ENCODE measurements at places on chromosomes 2 and 18.
A peak's percentile ranks its signal among the peaks of the same experiment; 100 is the strongest.

DNA sequence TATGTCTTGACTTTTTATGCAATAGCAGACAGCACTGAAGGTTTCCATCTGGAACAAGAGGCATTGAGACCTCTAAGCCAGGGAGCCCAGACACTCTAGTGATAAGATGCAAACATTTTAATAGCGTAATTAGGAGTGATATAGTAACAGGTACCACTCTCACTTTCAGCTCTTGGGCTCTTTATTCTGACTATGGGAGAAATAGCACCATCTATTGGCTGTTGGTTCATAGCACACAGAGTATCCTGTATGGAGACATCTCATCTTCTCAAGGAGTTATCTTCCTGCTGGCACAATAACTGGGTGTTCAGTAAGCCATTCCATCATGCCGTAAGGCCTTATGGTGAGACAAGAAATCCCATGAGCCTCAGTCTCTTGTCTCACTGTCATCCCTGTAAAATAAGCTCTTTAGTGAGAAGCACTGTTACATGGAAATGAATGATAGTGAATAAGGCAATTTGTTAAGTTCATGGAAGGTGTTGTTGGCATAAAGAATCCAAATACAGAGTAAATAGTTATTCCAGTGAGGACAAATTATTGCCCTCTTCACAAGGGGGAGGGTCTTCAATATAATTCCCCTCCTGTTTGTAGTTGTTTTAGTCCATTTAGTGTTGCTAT is 48.3 kb downstream of the THUMPD2 start:
- H3K27ac ChIP-seq: no peak overlapping the region
- no peaks in the 10 kb centered on the region for H3K4me1 ChIP-seq
- H3K36me3 ChIP-seq: no peaks in the 10 kb centered on the region
- no peak for DNase-seq

DNA sequence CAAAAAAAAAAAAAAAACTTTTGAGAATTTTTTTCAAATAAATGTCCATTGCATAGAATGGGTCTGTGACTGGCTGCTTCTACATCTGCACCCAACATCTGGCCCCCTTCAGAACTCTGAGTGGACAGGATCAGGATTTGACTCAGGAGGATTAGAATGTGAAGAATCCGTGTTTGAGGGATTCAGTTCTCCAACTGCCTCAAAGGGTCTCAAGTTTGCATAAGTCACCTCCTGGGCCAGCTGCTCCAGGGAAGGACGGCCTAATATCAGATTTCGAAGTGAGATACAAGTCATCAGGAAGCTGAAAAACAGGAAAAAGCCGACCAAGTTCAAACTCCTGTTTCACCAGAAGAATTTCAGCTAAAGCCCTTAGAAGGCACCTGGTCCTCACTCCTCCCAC is 10.9 kb downstream of the MAT2A start:
- H3K27me3 ChIP-seq: no peaks in the 10 kb centered on the region
- H3K4me3 ChIP-seq: no peak overlapping the region
- no peak for DNase-seq
- H3K27ac ChIP-seq: no peak overlapping the region
- H3K4me1 ChIP-seq: no peaks in the 10 kb centered on the region

- no peak overlapping the region for H3K4me3 ChIP-seq
- no peak overlapping the region for H3K27ac ChIP-seq
- no peak for DNase-seq
- H3K36me3 ChIP-seq: no peaks in the 10 kb centered on the region
Measured at GRCh38 chr2:207881902-207882301, 112.2 kb upstream of the FZD5 start.

GRCh38 chr18:41153871-41154270 is 801.2 kb upstream of the PIK3C3 start:
- no peak overlapping the region for H3K4me3 ChIP-seq
- H3K36me3 ChIP-seq: no peaks in the 10 kb centered on the region
- no peak overlapping the region for H3K27ac ChIP-seq
- H3K27me3 ChIP-seq: no peaks in the 10 kb centered on the region

GRCh38 chr2:7169593-7169992 is 252.4 kb downstream of the RNF144A start:
- H3K4me1 ChIP-seq: peaks cover 6% of the 10 kb centered on the region
- no peak for DNase-seq
- H3K27me3 ChIP-seq: no peaks in the 10 kb centered on the region
- no peak overlapping the region for H3K4me3 ChIP-seq

DNA sequence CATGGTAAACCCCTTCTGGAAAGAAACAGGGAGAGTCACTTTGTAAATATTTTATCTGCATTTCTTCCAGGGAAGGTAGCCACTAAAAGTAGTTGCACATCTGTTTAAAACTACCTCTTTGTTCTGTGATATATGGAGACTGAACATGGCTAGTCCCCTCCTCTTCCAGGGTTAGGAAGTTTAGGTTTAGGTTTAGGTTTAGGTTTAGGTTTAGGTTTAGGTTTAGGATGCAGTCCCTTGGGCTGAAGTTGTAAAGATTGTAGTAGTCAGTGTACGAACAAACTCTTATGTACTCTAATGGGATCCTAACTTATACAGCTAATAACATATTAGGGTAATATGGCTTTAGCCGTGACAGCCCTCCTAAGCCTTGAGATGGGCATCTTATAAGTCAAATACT is 880.2 kb upstream of the TMEFF2 start:
- no peaks in the 10 kb centered on the region for H3K4me1 ChIP-seq
- H3K27ac ChIP-seq: no peak overlapping the region
- no peaks in the 10 kb centered on the region for H3K27me3 ChIP-seq
- no peaks in the 10 kb centered on the region for H3K36me3 ChIP-seq
- no peak for DNase-seq
- H3K4me3 ChIP-seq: no peak overlapping the region

- no peak overlapping the region for H3K27ac ChIP-seq
- no peak for DNase-seq
- H3K4me3 ChIP-seq: no peak overlapping the region
- no peaks in the 10 kb centered on the region for H3K27me3 ChIP-seq
Measured at GRCh38 chr2:134245340-134245984, 8.4 kb upstream of the MGAT5 start.

- no peaks in the 10 kb centered on the region for H3K27me3 ChIP-seq
- H3K36me3 ChIP-seq: no peaks in the 10 kb centered on the region
- no peak for DNase-seq
- H3K4me3 ChIP-seq: no peak overlapping the region
Measured at GRCh38 chr2:81984969-81985637, 1680.6 kb upstream of the LRRTM1 start.

GRCh38 chr2:108982259-108982679 is 6.8 kb downstream of the EDAR start:
- no peaks in the 10 kb centered on the region for H3K27me3 ChIP-seq
- no peak for DNase-seq
- H3K4me3 ChIP-seq: no peak overlapping the region
- no peaks in the 10 kb centered on the region for H3K36me3 ChIP-seq
- peaks cover 24% of the 10 kb centered on the region for H3K4me1 ChIP-seq

DNA sequence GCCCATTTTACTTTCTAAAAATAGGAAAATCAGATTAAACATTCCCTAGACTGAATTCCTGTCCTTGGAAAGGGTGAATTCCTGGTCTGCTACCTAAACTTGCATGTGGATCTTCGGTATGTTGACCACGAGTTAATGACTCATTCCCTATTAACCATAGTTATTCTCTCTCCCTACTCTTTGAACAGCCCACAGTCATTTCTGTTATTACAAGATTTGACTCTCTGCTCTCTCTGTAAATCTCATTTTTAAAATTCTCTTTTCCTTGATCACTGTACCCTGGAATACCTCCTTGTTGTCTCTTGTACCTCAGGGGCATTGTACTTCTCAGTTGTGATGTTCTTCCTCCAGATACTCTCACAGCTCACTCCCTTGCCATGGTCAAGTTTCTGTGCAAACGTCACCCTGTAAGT is 92.0 kb upstream of the GULP1 start:
- no peaks in the 10 kb centered on the region for H3K36me3 ChIP-seq
- H3K27me3 ChIP-seq: no peaks in the 10 kb centered on the region
- no peak for DNase-seq
- H3K4me1 ChIP-seq: no peaks in the 10 kb centered on the region
- H3K4me3 ChIP-seq: no peak overlapping the region

GRCh38 chr2:224257156-224257555 is 144.8 kb downstream of the FAM124B start:
- no peaks in the 10 kb centered on the region for H3K4me1 ChIP-seq
- H3K27ac ChIP-seq: no peak overlapping the region
- H3K4me3 ChIP-seq: no peak overlapping the region
- no peaks in the 10 kb centered on the region for H3K27me3 ChIP-seq
- DNase-seq: no peak

- H3K36me3 ChIP-seq: no peaks in the 10 kb centered on the region
- no peak overlapping the region for H3K27ac ChIP-seq
- no peak overlapping the region for H3K4me3 ChIP-seq
Measured at GRCh38 chr2:111071600-111072171, 49.0 kb upstream of the BCL2L11 start.

DNA sequence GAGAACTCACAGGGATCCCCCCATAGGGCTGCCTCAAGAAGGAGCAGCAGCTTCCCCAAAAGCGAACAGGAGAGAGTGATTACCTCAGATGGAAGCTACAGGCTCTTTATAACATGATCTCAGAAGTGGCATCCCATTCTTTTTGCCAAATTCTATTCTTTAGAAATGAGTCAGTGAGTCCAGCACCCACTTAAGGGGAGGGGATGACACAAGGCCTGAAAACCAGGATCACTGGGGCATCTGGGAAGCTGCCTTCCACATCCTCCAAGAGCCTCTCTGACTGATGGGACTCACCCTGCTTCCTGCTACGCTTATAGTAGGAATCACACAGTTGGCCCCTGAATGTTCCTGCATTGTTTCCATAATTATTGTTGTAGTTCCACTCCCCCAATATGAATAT is 96.5 kb downstream of the MAPK4 start:
- no peak overlapping the region for H3K4me3 ChIP-seq
- no peaks in the 10 kb centered on the region for H3K36me3 ChIP-seq
- no peak for DNase-seq
- no peak overlapping the region for H3K27ac ChIP-seq

- no peaks in the 10 kb centered on the region for H3K36me3 ChIP-seq
- no peaks in the 10 kb centered on the region for H3K27me3 ChIP-seq
- peaks cover 31% of the 10 kb centered on the region for H3K4me1 ChIP-seq
- H3K4me3 ChIP-seq: no peak overlapping the region
Measured at GRCh38 chr2:2836343-2837070, 505.4 kb upstream of the MYT1L start.

DNA sequence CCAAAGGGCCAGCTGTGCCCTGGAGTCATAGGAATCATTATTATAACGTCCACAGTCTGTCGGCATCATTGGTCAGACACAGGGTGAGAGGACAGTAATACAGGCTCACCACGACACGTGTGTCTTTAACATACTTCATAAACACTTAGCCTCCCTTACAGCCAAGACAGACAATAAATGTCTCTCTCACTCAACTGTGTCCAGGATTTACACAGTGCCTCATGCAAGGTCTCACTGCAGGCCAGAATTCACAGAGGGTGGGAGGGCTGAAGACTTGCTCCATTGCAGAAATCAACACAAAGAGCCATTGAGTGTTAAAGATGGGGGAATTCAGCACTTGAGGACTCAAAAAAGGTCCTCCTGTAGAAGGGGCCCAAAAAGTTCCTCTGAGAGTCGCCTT is 210.5 kb downstream of the BCL2 start:
- H3K27ac ChIP-seq: peak overlapping the region; percentile 25
- H3K4me1 ChIP-seq: no peaks in the 10 kb centered on the region
- no peak overlapping the region for H3K4me3 ChIP-seq

DNA sequence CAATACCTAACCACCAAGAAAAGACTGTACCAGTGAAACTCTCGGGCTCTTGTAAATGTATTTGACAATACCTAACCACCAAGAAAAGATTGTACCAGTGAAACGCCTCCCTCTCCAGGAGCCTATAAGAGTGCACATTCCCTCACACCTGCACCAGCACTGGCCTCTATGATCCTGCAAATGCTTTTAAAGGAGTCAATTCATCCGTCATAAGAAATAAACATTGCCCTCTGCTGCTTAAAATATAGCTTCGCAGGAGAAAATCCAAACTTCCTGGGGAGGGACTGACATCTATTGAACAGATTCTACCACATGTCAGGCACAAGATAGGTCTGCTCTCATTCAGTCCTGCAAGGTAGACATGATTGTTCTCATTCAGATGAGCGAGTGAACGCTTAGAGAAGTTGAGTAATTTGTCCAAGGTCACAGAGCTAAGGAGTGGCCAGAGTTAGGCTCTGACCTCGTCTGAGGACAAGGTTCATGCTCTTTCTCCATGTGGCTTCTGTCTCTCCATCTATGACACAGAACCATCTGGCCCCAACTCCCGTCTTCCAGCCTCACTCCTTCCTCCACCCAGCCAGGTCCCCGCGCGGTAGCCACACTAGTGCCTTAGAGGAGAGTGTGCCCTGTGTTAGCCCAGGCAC is 38.7 kb downstream of the MCFD2 start:
- peak; percentile 65 for DNase-seq
- H3K36me3 ChIP-seq: no peaks in the 10 kb centered on the region
- no peak overlapping the region for H3K27ac ChIP-seq
- H3K4me3 ChIP-seq: no peak overlapping the region
- H3K4me1 ChIP-seq: peaks cover 15% of the 10 kb centered on the region
- H3K27me3 ChIP-seq: no peaks in the 10 kb centered on the region

DNA sequence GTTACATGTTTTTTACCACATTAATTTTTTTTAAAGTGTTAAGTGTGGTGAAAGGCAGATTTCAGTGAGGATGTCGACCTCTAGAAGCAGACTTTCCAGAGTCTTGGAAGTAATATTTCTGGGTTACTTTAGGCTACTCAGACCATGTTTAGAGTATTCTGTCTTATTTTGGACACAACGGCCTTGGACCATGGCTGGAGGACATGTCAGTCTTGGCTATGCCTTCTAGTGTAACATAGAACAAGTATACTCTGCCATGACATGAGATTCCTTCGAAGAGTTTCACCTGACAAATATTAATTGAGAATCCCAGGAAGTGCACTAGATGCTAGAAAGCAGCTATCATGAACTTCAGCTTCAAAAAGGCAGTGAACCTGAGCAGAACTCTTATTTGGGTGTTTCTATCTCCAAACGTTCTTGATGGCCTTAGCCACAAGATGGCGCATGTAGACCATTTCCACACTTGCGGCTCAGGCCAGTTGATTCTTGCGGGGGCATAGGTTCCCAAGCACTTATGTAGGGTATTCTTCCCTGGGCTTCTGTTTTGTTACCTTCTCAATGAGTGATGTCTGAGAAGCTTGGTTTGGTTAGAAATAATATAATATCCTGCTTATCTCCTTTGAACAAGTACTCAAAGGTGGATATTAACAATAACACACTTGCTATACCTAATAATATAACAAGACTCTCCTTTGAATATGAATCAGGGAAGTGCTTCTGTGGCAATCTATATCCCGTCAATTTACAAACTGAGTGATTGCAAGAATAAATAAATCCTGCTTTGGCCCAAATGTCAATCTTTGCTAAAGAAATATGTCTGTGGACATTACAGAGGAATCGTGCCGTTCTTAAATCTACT is 62.0 kb downstream of the CACNB4 start:
- DNase-seq: peak; percentile 71
- H3K36me3 ChIP-seq: no peaks in the 10 kb centered on the region
- no peak overlapping the region for H3K27ac ChIP-seq
- H3K4me3 ChIP-seq: no peak overlapping the region
- peaks cover 14% of the 10 kb centered on the region for H3K4me1 ChIP-seq

- H3K4me3 ChIP-seq: no peak overlapping the region
- peaks cover 3% of the 10 kb centered on the region for H3K4me1 ChIP-seq
- no peaks in the 10 kb centered on the region for H3K27me3 ChIP-seq
- H3K27ac ChIP-seq: no peak overlapping the region
- no peak for DNase-seq
Measured at GRCh38 chr2:205482399-205483081, 199.8 kb upstream of the NRP2 start.

GRCh38 chr2:85472261-85472660 is 53.7 kb downstream of the SH2D6 start:
- no peak for DNase-seq
- H3K27ac ChIP-seq: no peak overlapping the region
- H3K36me3 ChIP-seq: no peaks in the 10 kb centered on the region
- H3K4me1 ChIP-seq: peaks cover 13% of the 10 kb centered on the region
